ENCODE measurements at places on chromosomes 2 and 18.

GRCh38 chr2:240348522-240348921 is 86.9 kb upstream of the GPC1 start:
- DNase-seq = no peak

GRCh38 chr2:242044313-242044590 is 174.7 kb downstream of the RTP5 start:
- DNase-seq = no peak

GRCh38 chr18:8828798-8829197 is 123.4 kb downstream of the MTCL1 start:
- no peak for DNase-seq

DNA sequence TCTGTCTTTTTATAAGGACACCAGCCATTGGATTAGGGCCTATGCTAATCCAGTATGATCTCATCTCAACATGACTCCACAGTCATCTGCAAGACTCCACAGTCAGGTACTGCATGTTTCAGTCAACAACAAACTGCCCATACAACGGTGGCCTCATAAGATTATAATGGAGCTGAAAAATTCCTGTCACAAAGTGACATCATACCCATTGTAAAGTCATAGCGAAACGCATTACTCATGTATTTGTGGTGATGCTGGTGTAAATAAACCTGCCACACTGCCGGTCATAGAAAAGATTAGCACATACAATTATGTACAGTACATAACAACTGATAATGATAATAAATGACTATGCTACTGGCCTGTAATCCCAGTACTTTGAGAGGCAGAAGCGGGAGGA is 102.2 kb downstream of the TEX51 start:
- DNase-seq = no peak
